NCI-H1417 treated with DMSO at 0.1 percent for 48 hours (cell line): ENCODE measurements at places on chromosomes 11 and 22.
A peak's percentile ranks its signal among the peaks of the same experiment; 100 is the strongest.

- no peak for DNase-seq
These were observed 304.8 kb upstream of the DDI1 start for GRCh38 chr11:103731670-103732069.

- DNase-seq = no peak
These were observed 72.7 kb upstream of the TTC12 start for GRCh38 chr11:113241636-113242054.

- DNase-seq = peak; percentile 51
These were observed 6.5 kb downstream of the MTMR2 start for GRCh38 chr11:95917193-95918036.

DNA sequence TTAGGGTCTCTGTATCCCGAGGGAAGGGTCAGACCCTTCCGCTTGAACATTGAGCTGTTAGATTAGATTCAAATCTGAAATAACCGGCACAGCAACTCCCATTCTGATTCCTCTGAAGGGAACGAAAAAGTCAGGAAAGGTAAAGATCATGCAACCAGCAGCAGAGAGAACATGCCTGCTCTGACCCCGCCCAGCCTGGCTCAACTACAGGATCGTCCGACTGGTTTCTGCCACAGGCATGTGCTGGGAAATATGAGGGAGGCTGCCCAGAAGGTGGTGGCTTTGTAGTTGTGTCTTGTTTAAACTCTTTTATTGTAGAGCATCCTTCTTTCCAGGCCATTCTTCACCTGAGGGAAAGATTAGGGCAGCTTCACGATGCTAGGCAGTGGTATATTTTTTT is 5.0 kb upstream of the MTNR1B start:
- DNase-seq = no peak

DNA sequence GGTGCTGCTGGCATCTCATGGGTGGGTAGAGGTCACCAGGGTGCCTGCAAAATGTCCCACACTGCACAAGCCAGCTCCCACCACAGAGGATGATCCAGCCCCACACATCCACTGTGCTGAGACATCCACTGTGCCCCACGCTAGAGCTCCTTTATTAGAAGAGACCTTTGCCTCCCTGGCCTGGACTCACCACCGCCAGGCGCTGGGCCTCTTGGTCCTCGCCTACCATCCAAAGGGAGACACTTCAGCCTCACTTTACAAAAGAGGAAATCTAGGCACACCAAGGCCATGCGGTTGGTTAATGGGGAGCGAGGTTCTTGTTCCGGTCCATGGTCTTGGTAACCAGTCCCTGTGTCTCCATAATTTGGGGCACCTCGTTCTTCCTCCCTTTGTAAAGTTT is 3.4 kb upstream of the ANO1 start:
- no peak for DNase-seq

DNA sequence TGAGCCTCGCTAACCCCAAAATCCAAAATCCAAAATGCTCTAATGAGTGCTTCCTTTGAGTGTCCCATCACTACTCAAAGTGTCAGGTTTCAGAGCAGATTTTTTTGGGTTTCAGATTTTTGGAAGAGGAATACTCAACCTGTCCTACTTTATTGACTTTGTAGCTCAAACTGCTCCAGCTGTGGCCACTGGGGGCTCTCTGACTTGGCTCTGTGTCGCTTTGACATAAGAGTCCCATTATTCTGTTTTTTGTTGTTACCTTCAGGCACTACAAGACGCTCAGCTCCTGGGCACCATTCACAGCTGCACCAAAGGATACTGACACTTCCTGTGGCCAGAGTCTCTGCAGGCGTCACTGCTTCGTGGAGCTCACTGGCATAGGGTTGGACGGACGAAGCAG is 41.1 kb downstream of the PHF21B start:
- DNase-seq = no peak

GRCh38 chr22:24236656-24237055 is 8.2 kb downstream of the GGT5 start:
- no peak for DNase-seq

DNA sequence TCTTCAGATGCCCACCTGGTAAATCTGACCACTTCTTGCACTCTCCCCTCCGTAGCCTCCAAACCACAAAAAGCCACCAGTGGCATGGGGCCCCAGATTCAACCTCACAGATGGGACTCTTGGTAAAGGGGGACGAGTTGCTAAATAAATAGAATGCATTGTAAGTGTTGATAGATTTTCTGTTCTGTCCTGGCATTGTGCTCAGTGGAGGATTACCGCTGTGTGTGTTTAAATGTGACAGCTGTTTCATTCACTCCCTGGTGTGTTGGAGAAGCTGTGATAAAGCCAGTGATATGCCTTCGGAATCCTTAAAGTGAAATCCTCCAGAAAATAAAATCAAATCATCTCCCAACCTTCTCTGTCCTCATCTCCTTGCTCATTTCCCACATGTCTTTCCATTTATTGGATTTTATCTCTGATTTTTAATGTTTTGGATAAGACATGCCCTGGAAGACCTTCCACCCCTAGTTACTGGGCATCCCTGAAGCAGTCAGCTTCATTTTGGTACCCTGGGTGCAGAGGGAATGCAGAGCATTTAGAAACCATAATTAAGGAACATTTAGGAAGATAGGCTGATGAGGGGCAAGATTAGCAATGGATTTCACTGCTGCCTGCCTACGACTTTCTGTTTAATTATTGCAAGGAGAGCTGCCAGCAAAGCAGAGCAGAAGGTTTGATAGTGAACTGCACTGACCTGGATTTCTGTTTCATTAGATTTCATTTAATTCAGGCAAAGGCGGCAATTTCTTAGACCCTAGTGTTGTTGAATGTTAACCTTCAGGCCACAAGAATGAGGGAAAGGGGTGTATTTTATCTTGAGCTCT is 460.9 kb upstream of the KIRREL3 start:
- DNase-seq = no peak
